ENCODE measurements at places on chromosomes 3 and 15.
A peak's percentile ranks its signal among the peaks of the same experiment; 100 is the strongest.

DNA sequence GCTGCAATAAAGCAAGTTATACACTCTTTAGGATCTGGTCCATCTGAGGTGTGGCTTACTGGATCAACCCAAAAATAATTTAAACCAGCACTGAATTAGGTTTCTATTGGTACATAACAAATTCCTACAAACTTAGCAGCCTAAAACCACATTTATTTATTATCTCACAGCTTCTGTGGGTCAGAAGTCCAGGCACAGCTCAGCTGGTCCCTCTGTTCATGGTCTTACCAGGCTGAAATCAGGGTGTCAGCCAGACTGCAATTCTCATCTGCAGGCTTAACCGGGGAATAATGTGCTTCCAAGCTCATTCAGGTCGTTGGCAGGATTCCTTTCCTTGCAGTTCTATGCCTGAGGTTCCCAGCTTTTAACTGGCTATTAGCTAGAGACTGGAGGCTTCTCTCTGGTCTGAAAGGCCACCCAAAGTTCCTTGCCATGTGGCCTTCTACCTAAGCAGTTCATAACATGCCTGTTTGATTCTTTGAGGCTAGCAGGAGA is 477.4 kb upstream of the WNT5A start:
- DNase-seq, result no peak

DNA sequence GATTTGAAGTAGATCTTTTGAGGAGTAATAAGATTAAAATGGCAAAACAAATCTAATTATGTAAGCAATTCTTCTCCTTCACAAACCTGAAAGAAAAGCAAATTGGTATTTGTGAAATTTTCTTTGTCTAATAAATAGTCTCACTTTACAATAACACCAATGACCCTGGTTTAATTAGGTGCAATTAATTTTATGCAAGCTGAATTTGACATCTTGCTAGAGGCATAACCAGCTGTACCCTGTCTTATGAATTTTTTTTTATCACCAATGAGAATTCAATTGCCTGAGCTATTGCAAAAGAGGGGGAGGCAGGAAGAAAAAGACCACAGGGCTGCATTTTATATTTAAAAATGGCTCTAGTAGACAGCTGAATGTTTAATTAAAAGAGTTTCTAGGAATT is 113.5 kb upstream of the IL12A start:
- DNase-seq, result no peak

DNA sequence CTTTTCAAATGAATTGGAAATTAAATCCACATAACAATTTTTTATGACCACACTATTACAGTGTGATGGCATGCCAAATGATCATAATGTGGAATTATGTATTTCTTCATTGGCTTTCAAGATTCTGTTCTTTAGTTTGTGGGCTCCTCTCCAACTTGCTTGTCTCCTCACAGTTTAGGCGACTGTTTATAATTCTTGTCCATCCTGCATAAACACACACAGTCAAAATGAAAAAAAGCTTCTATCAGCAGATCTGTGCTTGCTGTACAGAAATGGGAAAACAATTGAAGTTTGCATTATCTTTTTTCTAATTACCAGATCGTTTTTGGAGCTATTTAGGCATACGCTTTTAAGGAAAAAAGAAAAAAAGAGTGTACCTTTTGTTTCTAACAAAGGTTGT is 37.0 kb downstream of the OPA1 start:
- peak; percentile 61 for DNase-seq

DNA sequence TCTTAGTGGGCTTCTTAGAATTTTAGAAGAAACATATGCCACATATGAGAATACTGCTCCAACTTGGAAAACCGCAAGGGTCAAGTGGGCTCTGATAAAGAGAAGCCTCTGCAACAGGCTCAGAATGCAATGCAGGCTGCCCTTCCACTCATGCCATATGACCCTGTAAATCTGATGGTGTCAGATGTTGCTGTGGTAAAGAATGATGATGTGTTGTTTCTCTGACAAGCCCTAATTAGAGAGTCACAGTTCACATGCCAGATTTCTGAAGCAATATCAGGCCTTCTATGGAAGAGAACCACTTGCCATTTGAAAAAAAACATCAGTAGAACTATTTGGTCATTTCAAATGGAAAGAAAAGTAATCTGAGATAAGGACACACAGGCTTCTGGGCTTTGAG is 749.6 kb downstream of the AGBL1 start:
- no peak for DNase-seq

DNA sequence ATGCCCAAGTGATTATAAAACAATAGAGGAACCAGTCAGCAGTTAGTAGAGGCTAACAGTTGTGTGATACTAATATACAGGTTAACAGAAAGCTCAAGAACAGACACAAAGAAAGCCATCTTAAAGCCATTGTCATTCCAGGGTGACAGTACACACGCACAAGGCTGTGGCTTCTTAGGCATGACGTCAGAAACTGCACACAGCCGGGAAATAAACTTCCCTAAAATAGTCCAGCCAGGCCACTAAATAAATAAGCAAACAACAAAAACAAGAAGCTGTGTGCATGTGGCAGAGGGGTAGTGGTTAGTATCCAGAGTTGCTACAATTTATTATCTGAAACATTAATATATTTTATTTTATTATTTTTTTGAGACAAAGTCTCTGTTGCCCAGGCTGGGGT is 49.8 kb downstream of the PPCDC start:
- DNase-seq, result no peak

GRCh38 chr3:167318306-167318705 is 61.8 kb downstream of the ZBBX start:
- no peak for DNase-seq

- peak; percentile 77 for DNase-seq
Measured at GRCh38 chr15:75620058-75620820, 5.3 kb downstream of the SNUPN start.

DNA sequence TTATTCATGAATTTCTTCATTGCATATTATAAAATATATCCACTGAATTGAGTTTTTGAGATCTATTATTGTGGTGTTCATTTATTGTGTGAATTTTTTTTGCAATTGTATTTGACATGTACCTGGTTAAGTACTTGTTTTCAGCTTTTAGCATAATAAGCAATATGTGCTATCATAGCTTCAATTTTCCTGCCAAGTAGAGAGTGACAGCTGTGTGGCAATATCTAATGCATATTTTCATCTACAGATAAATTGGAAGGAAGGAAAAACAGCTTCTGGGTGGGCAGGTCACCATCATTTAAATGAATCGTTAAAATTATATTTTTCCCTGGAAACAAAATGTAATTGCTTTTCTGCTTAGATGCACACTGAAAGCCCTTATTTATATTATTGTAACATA is 296.9 kb downstream of the EPHA6 start:
- no peak for DNase-seq

DNA sequence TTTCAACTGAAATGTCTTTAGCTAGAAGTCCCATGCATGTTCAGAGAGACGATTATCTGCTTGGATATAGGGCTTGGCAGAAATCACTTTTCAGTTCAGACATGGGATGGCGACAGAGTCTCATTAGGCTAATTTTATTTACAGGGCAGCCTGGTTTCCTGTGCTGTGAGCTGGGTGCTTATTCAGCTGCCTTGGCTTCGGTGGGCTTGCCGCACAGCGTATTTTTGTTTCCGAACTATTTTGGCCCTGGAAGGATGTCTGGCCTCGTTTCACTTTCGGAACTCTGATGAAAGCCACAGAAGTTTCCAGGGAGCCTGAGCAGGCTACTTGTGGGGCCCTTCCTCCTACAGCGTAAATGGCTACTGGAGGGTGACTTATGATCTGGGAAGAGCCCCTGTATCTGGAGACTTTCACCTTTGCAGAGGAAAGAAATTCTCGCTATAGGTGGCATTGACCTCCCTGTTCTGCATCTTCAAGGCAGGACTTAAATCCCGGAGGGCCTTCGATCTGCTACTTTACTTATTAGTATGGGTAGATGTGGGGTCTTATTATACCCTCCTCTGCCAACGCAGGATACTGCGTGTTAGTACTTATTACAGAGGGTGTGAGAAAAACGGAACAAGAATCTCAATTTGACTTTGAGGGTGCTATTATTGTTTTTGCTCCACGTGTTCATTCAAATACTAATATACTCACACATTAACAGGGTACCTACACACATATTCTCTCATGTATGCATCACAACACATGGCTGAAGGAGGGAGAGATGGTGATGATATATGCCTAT is 364.0 kb upstream of the RBMS3 start:
- peak; percentile 82 for DNase-seq

- DNase-seq, result no peak
Measured at GRCh38 chr3:16589867-16590624, 15.2 kb downstream of the DAZL start.

- DNase-seq, result no peak
Measured at GRCh38 chr3:119541547-119541946, 17.9 kb downstream of the CD80 start.

DNA sequence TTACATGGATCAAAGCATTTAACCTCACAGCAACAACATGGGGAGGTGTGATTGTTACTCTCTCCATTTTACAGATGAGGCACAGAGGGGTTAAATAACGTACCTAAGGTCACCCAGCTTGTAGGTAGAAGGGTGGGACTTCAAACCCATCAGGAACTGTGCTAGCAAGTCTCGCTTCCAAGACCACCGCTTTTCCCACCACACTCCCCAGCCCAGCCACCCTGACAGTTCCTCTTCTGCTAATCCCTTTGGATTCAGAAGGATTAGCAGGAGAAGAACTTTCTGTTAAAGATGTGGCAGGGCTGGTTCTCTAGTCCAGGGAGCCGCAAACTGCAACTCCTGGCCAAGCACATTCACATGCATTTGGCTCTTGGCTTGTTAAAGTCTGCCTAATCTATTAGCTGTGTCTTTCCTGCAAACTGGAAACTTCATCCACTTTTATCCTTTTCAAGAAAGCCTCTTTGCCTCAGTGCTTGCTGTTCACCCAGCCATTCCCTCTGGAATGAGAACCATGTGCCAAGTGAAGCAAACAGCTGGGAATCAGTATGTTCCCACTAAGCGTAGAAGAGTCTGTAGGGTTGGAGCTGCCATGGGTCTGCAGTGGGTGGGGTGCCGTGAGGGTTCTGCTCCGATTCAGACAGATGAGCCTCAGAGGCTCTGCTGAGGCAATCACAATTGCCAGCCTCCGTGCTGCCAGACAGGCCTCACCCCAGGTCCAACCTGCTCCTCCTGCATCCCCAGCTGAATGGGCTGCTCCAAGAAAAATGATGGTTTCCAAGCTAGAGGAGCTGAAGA is 44.6 kb downstream of the POMGNT2 start:
- no peak for DNase-seq

DNA sequence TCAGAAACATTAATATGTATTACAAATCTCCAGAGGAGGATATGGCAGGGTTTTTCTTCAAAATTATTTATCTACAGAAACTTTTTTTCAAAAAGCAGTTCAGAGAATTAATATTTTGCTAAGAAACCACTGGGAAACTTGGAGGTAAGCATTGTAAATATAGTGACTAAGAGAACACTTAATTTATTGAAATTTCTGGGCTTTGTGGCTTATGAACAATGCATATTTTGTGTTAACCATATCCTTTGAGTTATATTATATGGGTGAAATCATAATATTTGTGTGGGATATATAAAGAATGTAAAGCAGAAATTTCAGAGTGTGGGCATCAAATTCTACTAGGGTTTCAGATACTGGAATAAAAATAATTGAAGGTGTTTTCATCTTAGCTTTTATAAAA is 1059.2 kb downstream of the ZPLD1 start:
- no peak for DNase-seq

- DNase-seq, result no peak
Measured at GRCh38 chr15:56098195-56098863, 104.9 kb upstream of the NEDD4 start.

- DNase-seq, result no peak
Measured at GRCh38 chr15:63473749-63473998, 30.7 kb upstream of the USP3 start.

DNA sequence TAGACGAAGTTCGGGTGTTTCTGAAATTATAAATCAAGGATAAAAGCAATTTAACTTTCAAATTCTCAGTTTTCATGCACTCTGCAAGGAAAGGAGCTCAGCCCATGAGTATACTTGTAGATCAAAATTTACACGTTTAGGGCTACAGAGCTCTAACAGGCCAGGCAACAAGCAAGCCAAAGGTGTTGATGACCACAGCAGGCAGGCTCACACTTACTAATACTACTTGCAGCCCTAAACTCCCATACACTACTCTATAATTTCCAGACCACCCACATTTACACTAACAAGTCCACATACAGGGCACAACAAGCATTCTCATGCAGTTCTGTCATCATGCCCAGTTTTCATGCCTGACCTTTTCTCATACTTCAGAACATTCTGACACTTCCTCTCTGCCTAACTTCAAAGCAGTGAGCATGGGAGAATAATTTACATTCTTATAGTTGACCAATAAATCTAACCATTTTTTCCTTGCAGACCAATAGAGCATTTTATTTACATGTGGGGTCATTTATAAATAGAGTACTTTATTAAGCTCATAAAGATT is 124.7 kb upstream of the FRMD4B start:
- peak; percentile 5 for DNase-seq

Data from iris pigment epithelial cell (primary cell).